Right ventricle myocardium superior (tissue), 1 donor: ENCODE measurements at places on chromosomes 2 and 18.

GRCh38 chr18:75128911-75129716, 79.8 kb downstream of the PTGR3 start:
- no peak for DNase-seq

GRCh38 chr2:112342067-112342550, 66.7 kb downstream of the ZC3H6 start:
- no peak for DNase-seq

GRCh38 chr2:41912776-41913175, 135.0 kb upstream of the PKDCC start:
- no peak for DNase-seq

- no peak for DNase-seq
Measured at GRCh38 chr2:233326500-233326899, 18.9 kb downstream of the SAG start.

DNA sequence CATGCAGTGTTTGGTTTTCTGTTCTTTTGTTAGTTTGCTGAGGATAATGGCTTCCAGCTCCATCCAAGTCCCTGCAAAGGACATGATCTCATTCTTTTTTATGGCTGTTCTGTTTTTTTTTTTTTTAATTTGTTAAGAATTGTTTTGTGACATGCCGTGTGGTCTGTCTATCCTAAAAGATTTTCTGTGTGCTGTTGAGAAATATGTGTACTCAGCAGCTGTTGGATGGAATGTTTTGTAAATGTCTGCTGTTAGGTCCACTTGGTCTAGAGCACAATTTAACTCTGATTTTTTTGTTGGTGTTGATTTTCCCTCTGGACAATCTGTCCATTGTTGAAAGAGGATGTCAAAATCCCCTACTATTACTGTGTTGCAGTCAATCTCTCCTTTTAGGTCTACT, 80.4 kb upstream of the WDR75 start:
- DNase-seq = no peak

DNA sequence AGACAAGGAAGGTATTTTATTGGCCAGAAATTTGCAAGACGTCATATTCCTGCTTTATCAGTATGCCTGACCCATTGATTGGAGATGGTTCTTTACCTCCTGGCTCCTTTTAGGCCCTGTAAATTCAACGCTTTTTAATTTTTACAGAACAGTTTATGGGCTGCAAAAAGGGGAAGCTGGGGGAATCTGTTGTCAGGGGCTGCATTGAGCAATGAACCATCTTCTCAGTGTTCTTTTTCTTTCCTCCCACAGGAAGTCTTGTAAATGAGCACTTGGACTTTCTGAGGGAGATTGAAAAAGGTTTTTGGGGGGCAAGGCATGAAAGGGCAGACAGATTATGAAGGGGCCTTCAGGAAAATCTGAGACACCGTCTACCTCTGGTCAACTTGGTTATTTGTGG, 503.6 kb upstream of the TNP1 start:
- DNase-seq = no peak

DNA sequence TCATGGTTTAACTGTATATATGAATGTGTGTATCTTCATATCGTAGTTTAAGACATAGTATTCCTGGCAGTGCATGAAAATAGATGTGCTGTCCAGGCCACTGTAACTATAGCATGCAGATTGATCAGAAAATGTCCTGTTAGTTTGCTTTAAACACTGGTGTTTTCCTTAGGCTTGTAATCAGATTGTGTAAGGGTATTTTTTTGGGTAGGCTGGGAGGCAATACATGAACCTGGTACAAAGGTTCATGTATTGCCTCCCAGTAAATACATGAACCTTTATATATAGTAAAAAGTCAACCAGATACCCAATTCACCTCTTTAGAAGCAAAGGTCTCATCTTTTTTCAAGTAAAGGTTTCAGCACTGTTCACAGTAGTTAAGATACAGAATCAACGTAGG, 1.6 kb downstream of the COQ10B start:
- no peak for DNase-seq
